Activated CD4-positive, alpha-beta T cell treated with anti-CD3 and anti-CD28 coated beads, Interleukin-2, amount 10 ng/mL, durations not matched to agents 7 days and 5 days (primary cell): ENCODE measurements at places on chromosomes 1 and 21.
A peak's percentile ranks its signal among the peaks of the same experiment; 100 is the strongest.

GRCh38 chr1:33925586-33925985 is 61.7 kb downstream of the HMGB4 start:
- no peak for DNase-seq

GRCh38 chr1:154848983-154849382 is 21.1 kb downstream of the KCNN3 start:
- no peak for DNase-seq

DNA sequence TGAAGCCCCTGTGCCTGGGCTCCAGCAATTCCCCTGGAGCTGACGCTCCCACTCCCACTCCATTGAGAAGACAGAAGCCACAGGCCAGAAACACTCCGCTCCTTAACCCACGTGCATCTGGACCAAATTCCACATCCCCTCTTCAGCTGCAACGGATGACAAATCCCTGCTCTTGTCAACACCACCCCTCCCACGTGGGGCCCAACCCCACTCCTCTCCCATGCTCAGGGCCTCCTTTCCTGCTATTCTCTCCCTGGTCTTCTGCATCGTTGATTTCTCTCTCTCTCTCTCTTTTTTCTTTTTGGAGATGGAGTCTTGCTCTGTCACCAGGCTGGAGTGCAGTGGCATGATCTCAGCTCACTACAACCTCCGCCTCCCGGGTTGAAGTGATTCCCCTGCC is 18.3 kb downstream of the CA6 start:
- DNase-seq, result no peak

GRCh38 chr1:187911820-187912219 is 1083.1 kb downstream of the PLA2G4A start:
- DNase-seq, result no peak

DNA sequence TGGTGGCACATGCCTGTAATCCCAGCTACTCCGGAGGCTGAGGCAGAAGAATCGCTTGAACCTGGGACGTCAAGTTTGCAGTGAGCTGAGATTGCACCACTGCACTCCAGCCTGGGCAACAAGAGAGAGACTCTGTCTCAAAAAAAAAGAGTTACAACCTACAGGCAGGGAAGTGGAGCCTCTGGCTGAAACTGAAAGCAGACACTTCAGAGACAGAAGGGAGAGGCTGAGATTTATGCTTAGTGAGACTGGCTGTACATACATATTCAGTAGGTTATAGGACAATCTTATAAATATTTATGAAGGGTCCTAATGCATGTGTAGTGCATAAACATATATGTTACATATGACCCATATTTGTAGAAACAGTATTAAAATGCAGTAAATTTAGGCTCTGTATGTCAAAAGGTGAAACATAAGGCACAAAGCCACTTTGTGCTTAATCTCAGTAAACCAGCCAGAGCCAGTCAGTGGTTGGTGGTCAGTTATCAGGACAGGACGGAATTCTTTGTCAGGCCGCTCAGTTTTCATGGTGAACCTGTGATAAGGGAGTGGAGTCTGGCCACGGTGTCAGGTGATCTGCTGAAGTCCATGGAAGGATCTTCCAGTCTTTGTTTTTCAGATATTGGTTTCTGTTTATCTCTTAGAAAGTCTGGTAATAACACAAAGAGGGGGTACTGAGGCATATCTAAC is 13.7 kb downstream of the RHEX start:
- DNase-seq, result peak; percentile 43

DNA sequence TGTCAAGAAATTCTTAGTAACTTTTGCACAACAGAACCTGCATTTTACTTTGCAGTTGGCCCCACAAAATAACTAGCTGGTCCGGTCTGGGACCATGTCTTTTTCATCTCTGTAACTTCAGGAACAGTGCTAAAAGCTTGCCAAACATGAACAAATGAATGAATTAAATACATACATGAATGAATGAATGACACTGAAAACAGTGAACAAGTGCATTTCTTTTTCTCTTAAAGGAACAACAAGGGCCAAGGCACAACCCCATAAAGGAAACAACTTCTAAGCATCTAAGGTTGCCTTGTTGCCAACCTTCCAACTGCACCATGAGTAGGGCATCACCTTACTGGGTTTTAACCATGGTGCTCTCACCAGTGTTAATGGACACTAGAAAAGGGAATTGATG is 534.4 kb upstream of the PKN2 start:
- DNase-seq, result no peak

DNA sequence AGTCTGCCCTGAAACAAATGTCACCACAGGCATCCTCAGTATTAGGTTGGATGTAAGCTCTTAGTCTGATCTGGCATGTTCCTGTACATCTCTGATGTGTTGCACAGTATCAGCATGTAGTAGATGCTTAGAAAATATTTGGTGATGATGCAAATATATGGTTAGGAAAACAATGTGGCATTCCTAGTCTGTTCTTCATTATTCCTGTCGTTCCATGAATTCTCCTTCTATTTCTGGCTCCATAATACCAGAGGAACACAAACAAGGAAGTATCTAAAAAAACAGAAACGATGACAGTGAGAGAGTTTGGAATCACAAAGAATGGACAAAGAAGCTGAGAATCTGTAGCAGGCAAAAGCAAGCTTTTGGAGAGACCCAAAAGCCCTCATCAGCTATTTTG is 236.6 kb downstream of the HHAT start:
- DNase-seq, result no peak

DNA sequence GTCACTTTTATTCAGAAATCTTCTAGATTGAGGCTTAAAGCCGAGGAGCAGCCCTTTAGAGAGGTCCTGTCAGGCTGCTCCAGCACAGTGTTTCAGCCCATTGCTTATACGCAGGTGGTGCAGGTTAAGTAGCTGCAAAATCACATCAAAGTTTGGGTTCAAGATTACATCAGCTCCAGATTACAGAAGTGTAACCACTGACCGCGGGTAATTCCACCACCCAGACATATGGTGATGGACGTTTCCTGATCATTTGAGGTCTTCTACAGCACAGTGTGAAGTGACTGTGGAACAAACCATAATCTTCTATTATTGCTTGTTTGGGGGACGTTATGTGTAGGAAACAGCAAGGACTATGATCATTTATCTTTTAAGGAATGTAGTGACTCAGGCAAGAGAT is 11.8 kb downstream of the C1orf115 start:
- DNase-seq, result no peak

- DNase-seq, result no peak
These were observed 32.8 kb downstream of the PCNT start for GRCh38 chr21:46356494-46357334.

- peak; percentile 29 for DNase-seq
These were observed 42.7 kb downstream of the HSD3B1 start for GRCh38 chr1:119549719-119550132.

- DNase-seq, result peak; percentile 68
These were observed 3.1 kb upstream of the YRDC start for GRCh38 chr1:37811027-37811655.

DNA sequence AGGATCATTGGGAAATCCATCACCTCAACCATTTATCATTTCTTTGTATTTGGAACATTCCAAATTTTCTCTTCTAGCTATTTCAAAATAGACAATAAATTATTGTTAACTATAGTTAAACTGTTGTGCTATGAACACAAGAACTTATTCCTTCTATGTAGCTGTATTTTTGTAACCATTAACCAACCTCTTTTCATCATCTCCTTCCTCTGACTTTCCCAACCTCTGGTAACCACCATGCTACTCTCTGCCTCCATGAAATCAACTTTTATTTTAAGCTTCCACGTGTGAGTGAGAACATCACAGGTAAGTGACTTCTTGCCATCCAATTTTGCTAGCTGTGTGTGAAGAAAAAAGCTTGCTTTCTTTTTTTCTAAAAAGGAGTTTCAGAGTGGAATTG is 418 bp downstream of the IFI44L start:
- no peak for DNase-seq

DNA sequence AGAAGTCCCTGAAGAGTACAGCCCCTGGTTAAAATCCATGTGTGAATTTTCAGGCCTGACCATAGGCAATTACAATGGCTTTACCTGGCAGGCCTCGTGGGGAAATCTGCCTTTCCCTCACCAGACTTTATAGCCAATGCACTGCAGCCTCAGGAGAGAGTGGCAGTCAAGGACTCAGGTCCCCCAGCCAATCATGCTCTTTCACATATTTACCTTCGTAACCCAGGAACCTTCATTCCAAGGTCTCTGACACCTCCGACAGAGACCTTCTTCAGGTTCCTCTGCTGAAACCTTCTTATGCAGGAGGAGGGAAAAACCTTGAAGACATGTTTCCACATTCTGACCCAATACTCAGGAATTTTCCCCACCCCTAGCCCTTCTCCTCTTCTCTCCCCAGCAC is 118.9 kb downstream of the FASLG start:
- no peak for DNase-seq

GRCh38 chr1:160428655-160429054 is 28.3 kb downstream of the VANGL2 start:
- peak; percentile 35 for DNase-seq

- DNase-seq, result peak; percentile 11
These were observed 958 bp downstream of the LYPLAL1 start for GRCh38 chr1:219174460-219175211.

DNA sequence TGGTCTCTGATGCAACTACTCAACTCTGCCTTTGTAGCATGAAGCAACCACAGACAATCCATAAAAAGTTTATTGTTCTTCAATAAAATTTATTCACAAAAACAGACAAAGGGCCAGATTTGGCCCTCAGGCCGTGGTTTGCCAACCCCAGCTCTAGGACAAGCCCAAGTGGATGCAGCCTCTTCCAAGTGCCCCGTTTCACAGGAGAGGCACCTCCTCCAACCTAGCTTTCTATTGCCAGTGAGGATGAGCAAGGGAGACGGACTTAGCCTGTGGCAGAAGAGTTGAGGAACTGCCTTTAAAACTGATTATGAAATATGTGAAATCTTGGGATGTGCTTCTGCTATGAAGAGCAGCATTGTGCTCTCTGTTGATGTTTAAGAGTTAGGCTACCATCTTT is 105.4 kb downstream of the PSMG1 start:
- no peak for DNase-seq

- DNase-seq, result no peak
These were observed 164.7 kb upstream of the KCNJ15 start for GRCh38 chr21:38092051-38092450.

- DNase-seq, result no peak
These were observed 48.6 kb downstream of the GNG12 start for GRCh38 chr1:67784545-67785186.

- no peak for DNase-seq
These were observed 33.6 kb downstream of the PGBD5 start for GRCh38 chr1:230392536-230392909.

- DNase-seq, result peak; percentile 14
These were observed 485 bp downstream of the SIPA1L2 start for GRCh38 chr1:232629250-232630046.

DNA sequence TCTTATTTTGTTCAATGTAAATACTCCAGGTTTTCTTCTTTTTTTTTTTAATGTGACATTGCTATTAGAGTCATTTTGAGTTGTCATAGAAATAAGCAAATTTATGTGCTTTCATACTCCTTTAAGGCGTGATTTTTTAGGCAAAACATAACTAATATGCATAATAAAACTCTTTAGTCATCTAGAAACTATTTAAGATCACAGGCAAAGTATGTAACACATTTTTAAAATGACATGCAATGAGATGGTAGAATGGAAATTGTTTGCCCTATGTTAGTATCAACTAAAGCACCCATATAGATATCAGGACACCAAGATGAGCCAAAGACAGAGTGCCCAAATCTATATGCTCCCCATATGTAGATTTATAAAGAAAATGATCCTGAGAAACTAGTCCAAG is 41.5 kb upstream of the SGIP1 start:
- DNase-seq, result no peak

- no peak for DNase-seq
These were observed 273.2 kb downstream of the NPHP4 start for GRCh38 chr1:5718831-5719632.

DNA sequence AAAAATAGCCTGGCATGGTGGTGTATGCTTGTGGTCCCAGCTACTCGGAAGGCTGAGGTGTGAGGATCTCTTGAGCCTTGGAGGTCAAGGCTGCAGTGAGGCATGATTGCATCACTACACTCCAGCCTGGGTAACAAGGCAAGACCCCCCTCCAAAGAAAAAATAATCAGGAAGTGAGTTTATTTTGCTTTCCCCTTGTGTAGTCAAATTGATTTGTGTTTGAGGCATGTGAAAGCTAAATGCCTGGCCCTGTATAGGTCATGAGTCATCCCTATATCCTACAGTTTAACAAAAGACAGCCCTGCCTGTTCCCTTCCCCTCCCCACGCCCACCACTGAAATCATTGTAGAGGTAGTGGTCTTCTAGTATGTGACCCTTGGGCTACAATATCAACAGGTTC is 241.4 kb upstream of the JUN start:
- DNase-seq, result no peak

DNA sequence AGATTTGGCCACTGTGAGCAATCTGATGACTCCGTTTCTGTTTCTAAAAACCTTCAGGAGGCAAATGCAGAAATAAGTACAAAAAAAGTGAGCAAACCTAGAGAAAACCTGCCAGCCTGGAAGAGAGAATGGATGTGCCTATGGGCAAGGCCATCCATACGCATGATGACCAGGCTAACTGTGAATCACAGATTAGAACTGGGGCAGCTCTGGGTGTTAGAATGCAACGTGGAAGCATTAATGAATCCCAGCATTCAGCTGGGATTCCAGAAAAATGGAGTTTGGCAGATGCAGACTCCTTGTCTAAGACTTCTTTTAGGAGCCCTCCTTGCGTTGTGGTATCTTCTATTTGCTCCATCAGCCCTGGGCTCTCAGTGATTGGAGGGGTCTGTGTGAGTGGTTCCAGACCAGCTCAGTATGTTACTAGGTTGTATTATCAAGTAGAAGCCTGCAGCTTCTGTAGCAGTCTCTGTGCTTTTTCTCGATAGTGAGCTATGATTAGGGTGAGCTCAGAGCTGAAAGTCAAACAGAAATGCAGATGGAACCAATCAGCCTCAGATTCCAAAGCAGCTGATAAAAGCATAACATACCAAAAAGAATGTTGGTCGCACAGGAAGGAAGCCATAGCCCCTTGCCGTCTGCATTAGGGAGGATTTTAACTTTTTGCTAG is 154.0 kb downstream of the PSMG1 start:
- no peak for DNase-seq

DNA sequence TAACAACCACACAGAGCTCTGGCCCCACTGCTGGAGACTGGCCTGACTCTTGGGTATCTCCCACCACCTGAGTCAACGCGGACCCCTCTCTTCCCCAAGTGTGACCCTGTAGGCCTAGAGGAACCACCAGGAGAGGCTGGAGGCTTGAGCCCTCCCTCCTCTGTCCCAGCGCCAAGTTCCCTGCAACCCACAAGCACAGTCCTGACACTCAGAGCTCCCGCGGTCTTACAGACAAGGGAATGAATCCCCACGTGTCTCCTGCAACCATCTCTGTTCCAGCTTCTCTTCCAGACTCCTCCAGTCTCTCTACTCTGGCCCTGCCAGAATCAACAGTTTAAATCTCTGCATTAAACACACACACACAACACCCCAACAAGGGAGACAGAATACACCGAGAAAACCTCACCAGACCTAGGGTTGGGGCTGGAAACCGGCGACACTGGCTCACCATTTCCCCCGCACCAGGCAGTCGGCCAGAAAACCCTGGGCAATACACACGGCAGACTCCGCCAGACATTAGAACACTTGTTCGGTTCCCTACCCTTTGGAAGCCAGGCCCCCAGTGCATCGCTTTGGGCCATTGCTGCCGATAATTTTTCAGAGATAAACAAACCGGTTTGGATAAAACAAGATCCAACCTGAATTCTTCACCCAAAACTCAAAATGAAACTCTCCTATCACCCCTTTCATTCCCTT is 21.7 kb downstream of the CASZ1 start:
- DNase-seq, result no peak
